ENCODE measurements at places on chromosomes 4 and X. TPM values are rescaled to one million over a fixed set of nuclear protein-coding genes. Genes with fewer than 3 reads are reported as not detected.

Gene RBMXL3
- total RNA-seq = not detected

Gene ANXA3
- 11.5 TPM for total RNA-seq

Gene CRMP1
- 101 TPM for total RNA-seq

Gene RAB33A
- total RNA-seq = 24.7 TPM

Measured in dorsolateral prefrontal cortex (tissue), 122 donors.